Caco-2 (cell line): ENCODE measurements at places on chromosomes 5 and 9. TPM values are rescaled to one million over a fixed set of nuclear protein-coding genes. Genes with fewer than 3 reads are reported as not detected.

Gene CD14
- total RNA-seq, result 11.5 and 13.3 TPM in 2 replicates

Gene SLCO6A1
- not detected in 2 replicates for total RNA-seq

Gene AGXT2
- 0.21 TPM in 1 of 2 replicates, not detected in the other for total RNA-seq

Gene C7
- total RNA-seq, result 0.63 TPM in 1 of 2 replicates, not detected in the other

Gene RAB3C
- total RNA-seq, result 0.05 TPM in 1 of 2 replicates, not detected in the other

Gene FAXDC2
- 0.95 and 1.6 TPM in 2 replicates for total RNA-seq

Gene KIF4B
- total RNA-seq, result 0.14 TPM in 2 replicates

Gene ANGPTL2
- total RNA-seq, result not detected in 2 replicates

Gene TNFSF15
- 0.66 and 1.00 TPM in 2 replicates for total RNA-seq

Gene CAVIN4
- 1.5 and 1.7 TPM in 2 replicates for total RNA-seq

Gene SEMA5A
- total RNA-seq, result 27.4 and 34.3 TPM in 2 replicates

Gene SHB
- total RNA-seq, result 18.3 and 18.4 TPM in 2 replicates

Gene ADGRV1
- 23.2 and 31.1 TPM in 2 replicates for total RNA-seq

Gene ANKRD20A1
- total RNA-seq, result not detected in 2 replicates

Gene SIT1
- total RNA-seq, result not detected in 2 replicates

Gene RAD50
- total RNA-seq, result 53.2 and 58.2 TPM in 2 replicates

Gene SLC23A1
- total RNA-seq, result 20.4 and 24.0 TPM in 2 replicates

Gene BTF3
- total RNA-seq, result 653 and 704 TPM in 2 replicates

Gene DPYSL3
- total RNA-seq, result 106 and 109 TPM in 2 replicates

Gene BAAT
- total RNA-seq, result 1.1 and 1.3 TPM in 2 replicates

Gene MATR3
- 194 and 200 TPM in 2 replicates for total RNA-seq

Gene PCDHB7
- total RNA-seq, result not detected in 2 replicates

Gene NUTM2G
- not detected in 2 replicates for total RNA-seq

Gene DAB2
- 133 and 135 TPM in 2 replicates for total RNA-seq

Gene LRRC19
- total RNA-seq, result not detected in 2 replicates

Gene SV2C
- not detected in 2 replicates for total RNA-seq

Gene SLC1A1
- total RNA-seq, result 43.3 and 53.1 TPM in 2 replicates

Gene BSPRY
- total RNA-seq, result 14.5 and 14.7 TPM in 2 replicates

Gene NPDC1
- 44.1 and 49.2 TPM in 2 replicates for total RNA-seq

Gene CCL19
- not detected in 2 replicates for total RNA-seq

Gene CCNJL
- total RNA-seq, result 16.5 and 17.4 TPM in 2 replicates

Gene CNTNAP3
- total RNA-seq, result not detected in 2 replicates

Gene CDO1
- total RNA-seq, result not detected in 2 replicates

Gene HDHD3
- total RNA-seq, result 60.9 and 64.9 TPM in 2 replicates

Gene TMEM174
- total RNA-seq, result not detected in 2 replicates

Gene FAM153A
- not detected in 2 replicates for total RNA-seq

Gene LURAP1L
- 0.58 TPM in 1 of 2 replicates, not detected in the other for total RNA-seq

Gene TSLP
- not detected in 2 replicates for total RNA-seq

Gene TMEM215
- total RNA-seq, result not detected in 2 replicates

Gene RNF145
- 28.3 and 38.7 TPM in 2 replicates for total RNA-seq

Gene UBAC1
- total RNA-seq, result 50.7 and 55.4 TPM in 2 replicates

Gene PRUNE2
- 3.5 and 3.7 TPM in 2 replicates for total RNA-seq

Gene MLLT3
- total RNA-seq, result 22.0 and 24.4 TPM in 2 replicates

Gene SMAD5
- 141 and 142 TPM in 2 replicates for total RNA-seq

Gene PKD2L2
- not detected in 2 replicates for total RNA-seq

Gene SPATA31C1
- total RNA-seq, result not detected in 2 replicates

Gene LHX3
- 1.1 and 1.2 TPM in 2 replicates for total RNA-seq

Gene C9
- total RNA-seq, result 0.39 and 0.41 TPM in 2 replicates

Gene IL31RA
- total RNA-seq, result not detected in 2 replicates

Gene OR13C4
- not detected in 2 replicates for total RNA-seq

Gene FBN2
- 0.09 and 0.56 TPM in 2 replicates for total RNA-seq

Gene DOCK2
- 0.09 TPM in 1 of 2 replicates, not detected in the other for total RNA-seq

Gene VPS13A
- total RNA-seq, result 14.3 and 16.9 TPM in 2 replicates

Gene CNTFR
- 0.26 and 0.39 TPM in 2 replicates for total RNA-seq

Gene RGMB
- total RNA-seq, result 16.4 and 17.8 TPM in 2 replicates

Gene GLE1
- 30.4 and 30.8 TPM in 2 replicates for total RNA-seq

Gene FAM163B
- total RNA-seq, result not detected in 2 replicates
